ENCODE measurements at places on chromosomes 3 and 15.
A peak's percentile ranks its signal among the peaks of the same experiment; 100 is the strongest.

DNA sequence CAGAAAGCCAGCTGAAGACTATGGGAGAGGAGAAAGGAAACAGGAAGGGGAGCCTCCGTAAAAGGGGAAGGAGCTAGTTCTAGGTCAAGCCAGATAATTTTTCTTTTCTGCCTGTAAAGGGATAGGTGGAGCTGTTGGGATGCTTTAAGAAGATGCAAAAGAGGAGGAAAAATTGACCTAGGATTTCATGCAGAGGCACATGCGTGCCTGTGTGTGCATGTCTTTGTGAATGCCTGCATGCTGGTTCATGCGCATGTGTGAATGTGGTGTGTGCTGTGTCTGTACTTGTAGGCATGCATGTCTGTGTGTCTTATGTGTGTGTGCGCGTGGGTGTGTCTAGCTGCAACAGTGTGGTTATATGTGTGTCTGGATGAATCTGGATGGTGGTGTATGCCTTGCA is 27.3 kb downstream of the CCDC33 start:
- DNase-seq: no peak

DNA sequence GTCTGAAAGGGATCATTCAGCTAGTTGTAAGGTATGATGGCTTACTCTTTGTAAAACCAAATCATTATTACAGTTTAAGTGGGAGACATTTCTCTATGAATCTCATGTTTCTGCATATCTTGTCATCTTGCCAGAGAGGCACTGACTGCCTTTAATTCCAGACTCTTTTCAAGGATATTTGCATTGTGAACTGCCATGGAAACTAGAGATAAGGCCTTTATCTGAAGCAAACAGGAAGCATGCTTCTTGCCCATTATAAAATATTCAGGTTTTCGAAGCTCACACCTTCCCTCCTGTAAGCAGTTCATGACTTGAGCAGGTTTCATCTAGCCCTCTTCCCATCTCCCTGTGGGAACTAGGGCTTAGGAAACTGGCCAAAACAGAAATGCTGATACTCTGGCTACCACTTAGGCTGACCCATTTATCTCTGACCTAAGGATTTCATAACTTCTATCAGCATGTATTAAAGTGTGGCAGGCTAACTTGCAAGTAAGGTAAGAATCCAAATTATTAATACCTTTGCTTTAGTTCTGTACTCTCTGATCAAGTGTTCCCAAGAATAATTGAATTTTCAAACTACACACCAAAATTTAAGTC is 326.6 kb upstream of the ALCAM start:
- DNase-seq: no peak

GRCh38 chr3:98986073-98986472 is 84.6 kb upstream of the DCBLD2 start:
- no peak for DNase-seq

GRCh38 chr3:25611193-25611592 is 53.5 kb downstream of the TOP2B start:
- no peak for DNase-seq

GRCh38 chr15:28269097-28269496 is 52.9 kb downstream of the HERC2 start:
- DNase-seq: no peak

- no peak for DNase-seq
These were observed 98.4 kb upstream of the PFN2 start for GRCh38 chr3:150069154-150069527.

GRCh38 chr3:111732252-111732879 is 126.7 kb upstream of the PHLDB2 start:
- no peak for DNase-seq

GRCh38 chr15:56031402-56031801 is 38.0 kb upstream of the NEDD4 start:
- DNase-seq: no peak

GRCh38 chr3:142077859-142078500 is 71.4 kb downstream of the TFDP2 start:
- no peak for DNase-seq

GRCh38 chr3:196979545-196979944 is 10.9 kb upstream of the PIGZ start:
- no peak for DNase-seq

DNA sequence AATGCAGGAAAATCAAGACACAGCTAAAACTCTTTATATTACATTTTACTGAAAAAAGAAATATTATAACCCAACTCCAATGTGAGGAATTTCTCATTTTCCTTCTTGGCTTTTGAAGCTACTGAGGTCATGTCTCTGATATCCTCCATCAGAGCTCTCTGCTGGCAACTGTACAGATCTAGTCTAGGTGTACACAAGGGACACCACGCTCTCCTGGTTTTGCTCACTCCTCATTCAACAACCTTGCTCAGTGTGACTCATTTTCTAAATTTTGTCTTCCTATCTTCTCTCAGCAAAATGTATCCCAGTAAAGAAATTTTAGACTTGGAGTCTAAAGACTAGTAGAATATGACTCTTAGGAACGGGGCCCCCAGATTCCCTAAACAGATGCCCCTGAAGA is 144.3 kb downstream of the KCNMB2 start:
- DNase-seq: no peak

- DNase-seq: peak; percentile 39
These were observed at the start of gene MAP6D1 for GRCh38 chr3:183825456-183826161. TSS of gene MAP6D1 (minus strand) at chr3:183825577. CDS start at chr3:183825547, 30 bp downstream.

GRCh38 chr3:50687127-50687751 is 12.5 kb downstream of the DOCK3 start:
- DNase-seq: no peak

DNA sequence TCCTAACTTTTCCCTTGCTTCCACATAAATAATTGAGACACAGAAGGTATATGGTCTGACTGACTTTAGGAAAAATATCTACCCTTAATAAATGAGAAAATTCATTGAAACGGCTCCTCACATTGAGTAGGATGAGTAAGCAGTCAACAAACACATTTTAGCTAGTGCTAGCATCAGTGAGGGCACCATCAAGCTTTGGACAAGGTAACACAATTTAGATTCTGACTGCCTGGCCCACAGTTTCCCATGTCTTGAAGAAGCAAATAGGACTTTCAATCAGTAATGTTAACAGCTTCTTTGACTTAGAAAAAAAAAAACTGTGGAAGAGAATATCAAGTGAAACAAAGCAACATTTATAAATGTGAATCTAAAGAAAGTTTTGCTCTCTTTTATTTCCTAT is 70.1 kb upstream of the MBNL1 start:
- no peak for DNase-seq

DNA sequence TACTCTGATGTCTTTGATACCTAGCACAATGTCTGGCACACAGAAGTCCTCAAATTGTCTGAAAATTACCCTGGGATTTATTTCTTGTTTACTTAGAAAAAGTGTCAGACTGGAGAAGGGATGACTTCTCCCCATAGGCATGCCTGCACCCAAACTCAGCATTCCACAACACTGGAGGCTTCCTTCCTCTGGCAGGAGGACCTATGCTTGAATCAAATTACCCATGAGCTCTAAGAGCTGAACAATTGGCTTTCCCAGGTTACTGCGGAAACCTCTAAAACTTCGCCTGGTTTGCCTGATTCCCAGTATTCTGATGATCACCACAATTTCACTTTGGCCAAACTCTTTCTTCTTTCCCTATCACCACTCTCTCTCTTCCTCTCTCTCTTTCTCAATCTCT is 217.4 kb downstream of the DIPK2A start:
- no peak for DNase-seq

DNA sequence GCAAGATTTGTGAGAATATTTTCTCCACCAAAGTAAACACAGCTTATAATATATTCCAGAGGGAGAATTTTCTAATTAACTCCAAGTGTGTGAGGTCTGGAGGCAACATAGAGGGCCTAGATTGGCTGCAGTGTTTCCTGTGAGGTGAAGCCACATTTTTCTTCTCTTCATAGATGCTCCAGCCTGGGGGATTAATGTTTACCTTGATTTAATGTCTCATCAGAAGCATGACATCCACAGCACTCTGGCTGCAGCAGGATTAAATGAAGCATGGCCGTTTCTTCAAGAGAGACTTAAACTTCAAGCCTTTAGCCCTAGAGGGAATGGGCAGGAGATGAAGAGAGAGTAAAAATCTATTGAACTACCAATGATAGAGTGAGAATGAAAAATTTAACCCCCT is 137.9 kb upstream of the ZBTB20 start:
- DNase-seq: no peak

GRCh38 chr15:72912121-72912520 is 128.6 kb upstream of the ADPGK start:
- no peak for DNase-seq

- DNase-seq: peak; percentile 47
These were observed 615 bp downstream of the VPS18 start for GRCh38 chr15:40894681-40895448.

DNA sequence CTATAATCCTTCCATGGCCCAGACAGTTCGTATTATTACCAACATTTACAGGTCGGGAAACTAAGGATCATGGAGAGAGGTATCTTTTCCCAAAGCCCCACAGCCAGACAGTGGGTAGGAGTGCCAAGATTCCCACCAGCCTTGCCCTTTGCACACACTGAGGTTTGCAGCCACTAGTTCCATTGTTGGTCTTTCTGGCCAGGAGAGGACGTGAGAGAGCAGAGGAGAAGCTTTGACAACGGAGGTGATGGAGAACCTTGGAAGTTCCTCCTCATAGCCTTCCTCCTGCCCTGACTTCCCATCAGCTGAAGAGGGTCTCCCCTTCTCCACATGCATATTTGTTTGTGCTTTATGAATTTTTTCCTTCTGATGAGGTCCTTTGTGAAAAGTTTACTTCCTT is 50.5 kb upstream of the PLCL2 start:
- no peak for DNase-seq

- DNase-seq: no peak
These were observed 6.0 kb downstream of the TIPARP start for GRCh38 chr3:156680243-156680914.

DNA sequence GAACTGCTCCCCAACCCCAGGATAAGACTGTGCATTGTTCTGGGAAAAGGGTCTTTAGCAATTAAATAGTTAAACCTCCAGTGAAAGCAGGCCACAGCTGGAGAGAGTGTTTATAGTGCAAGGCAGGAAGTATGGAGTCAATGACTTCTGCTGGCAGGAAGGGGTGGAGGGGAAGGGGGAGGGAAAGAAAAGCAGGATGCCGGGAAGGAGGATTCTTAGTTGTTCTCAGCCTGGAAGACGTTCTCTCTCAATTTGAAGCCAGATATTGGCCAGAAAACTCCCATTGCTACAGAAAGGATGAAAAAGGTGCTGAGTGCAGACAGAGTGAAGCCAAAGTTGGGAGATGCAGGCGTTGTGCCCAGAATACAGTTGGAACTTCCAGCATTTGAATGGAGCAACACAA is 35.7 kb upstream of the ACTL6A start:
- DNase-seq: no peak

GRCh38 chr15:64696481-64696880 is 78.9 kb downstream of the RBPMS2 start:
- no peak for DNase-seq

GRCh38 chr15:68203486-68203885 is 1.6 kb downstream of the CALML4 start:
- DNase-seq: no peak

GRCh38 chr3:34396956-34397355 is 598.5 kb downstream of the PDCD6IP start:
- DNase-seq: no peak

DNA sequence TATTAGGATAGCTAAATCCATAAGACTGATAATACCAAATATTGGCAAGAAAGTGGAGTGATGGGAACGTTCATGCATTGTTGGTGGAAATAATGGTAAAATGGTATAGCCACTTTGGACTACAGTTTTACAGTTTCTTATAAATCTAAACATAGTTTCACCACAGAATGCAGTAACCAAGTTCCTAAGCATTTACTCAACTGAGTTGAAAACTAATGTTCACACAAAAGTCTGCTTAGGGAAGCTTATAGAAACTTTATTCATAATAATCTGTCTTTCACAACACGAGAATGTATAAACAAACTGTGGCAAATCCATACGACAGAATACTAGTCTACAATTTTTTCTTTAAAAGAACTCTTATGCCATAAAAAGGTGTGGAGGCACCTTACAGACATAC is 969.3 kb downstream of the FHIT start:
- DNase-seq: no peak

DNA sequence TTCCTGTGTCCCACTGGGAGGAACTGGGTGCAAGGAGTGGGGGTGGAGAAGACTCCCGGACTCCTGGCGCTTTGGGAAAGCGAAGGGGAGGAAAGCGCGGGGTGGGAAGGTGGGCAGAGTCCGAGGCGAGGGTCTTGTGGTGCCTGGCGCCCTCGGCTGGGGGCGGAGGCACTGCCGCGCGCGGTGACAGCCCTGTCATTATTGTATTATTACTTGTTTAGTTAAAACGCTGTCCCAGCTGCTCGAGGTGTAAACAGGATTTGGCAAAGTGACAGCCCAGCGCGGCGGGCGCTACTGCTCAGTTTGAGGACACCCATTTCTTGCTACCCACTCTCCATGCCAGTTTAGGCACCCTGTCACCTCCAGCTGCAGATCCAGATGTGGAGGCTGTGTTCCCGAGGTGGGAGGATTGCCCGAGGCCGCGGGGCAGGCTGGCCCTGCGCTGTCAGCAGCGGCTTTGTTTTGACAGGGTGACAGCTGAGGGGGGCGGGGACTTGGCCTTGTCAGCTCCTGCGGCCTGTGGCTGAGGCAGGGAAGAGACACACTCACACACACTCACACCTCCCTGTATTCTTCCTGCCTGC is 1.0 kb downstream of the KAT2B start:
- DNase-seq: peak; percentile 52

GRCh38 chr3:46214751-46215352 is 6.7 kb upstream of the CCR1 start:
- DNase-seq: no peak
